ENCODE measurements at places on chromosomes 5 and 9.

GRCh38 chr5:157491471-157491995, 31.5 kb downstream of the NIPAL4 start:
- no peak for DNase-seq

- DNase-seq, result no peak
Observed at GRCh38 chr9:112764837-112765236, 14.3 kb downstream of the SNX30 start.

GRCh38 chr5:11853796-11854195, 50.5 kb downstream of the CTNND2 start:
- no peak for DNase-seq

- no peak for DNase-seq
Observed at GRCh38 chr9:128774804-128775203, 3.1 kb upstream of the ZER1 start.

DNA sequence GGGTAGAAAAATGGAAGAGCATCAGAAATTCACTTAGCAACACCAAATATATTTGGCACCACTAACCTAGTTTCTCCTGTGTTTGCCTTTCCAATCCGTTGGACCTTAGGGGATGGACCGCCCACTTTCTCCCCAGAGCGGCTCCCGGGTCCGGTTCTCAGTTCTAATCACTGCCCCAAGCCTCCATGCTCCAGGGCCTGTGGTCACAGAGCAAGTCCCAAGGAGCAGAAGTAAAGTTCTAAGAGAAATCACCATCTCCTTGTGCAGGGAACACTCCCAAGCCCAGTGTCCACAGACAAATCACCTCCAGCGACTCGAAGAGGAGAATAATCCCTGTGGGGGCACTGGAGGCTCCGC, 728 bp upstream of the SLC1A1 start:
- DNase-seq, result no peak

- DNase-seq, result no peak
Observed at GRCh38 chr5:120518581-120518980, 54.5 kb downstream of the PRR16 start.

DNA sequence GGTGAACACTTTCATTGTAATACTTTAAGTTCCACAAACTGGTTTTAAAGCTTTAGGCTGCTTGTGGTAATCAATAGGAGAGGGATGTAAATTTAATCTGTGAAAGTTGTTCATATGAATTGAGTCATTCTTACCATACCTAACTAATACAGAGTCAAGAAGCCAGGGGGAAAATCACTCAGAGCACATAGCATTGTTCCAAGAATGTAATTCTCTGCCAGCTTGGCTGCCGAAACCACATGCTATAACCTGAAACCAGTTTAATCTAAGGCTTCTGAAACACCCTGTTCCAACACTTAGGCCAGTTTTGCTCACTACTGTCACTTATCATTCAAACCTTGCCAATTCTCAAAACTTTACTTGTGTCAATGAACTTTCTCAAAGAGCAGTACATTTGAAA, 528.8 kb upstream of the GRAMD2B start:
- no peak for DNase-seq

GRCh38 chr5:170368586-170368985, 20.6 kb downstream of the KCNMB1 start:
- no peak for DNase-seq

- DNase-seq, result no peak
Observed at GRCh38 chr5:124648902-124649467, 97.5 kb downstream of the ZNF608 start.

DNA sequence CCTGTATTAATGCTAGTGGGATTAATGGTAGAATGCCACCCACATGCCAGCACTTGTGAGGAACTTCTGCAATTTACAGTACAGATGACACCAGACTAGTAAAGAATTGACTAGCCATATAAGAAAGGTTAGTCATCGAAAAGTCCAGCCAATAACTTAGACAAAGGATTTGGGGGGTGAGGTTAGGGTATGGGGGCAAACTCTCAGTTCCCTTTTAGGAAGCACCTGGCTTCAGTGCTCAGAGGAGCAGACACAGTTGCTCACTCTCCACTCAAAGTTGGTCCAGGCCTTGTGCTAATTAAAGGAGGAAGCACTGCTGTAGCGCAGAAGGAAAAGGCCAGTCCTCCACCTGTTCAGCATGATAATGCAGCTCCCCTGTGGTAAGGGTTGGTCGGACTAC, 25.2 kb downstream of the TGFBR1 start:
- no peak for DNase-seq

DNA sequence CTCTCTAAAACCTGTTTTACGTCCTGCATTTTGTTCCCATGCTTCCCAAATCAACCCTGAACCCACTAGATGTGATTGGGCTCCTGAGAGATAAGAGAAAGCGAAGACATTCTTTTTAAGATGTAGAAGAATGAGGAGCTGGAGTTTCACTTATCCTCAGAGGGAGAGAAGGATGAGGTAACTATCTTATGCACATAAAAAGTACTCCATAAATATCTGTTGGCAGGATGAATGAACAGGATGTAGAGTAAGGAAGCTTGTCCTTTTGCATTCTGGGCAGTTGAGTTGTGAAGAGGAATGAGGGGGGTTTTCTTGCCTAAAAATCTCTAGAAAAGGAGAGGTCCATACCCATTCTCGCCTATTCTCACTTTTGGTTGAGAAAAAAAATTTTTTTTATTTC, 163.2 kb downstream of the UNC13B start:
- DNase-seq, result no peak

GRCh38 chr9:95127249-95128176, 190.0 kb downstream of the FANCC start:
- DNase-seq, result no peak

DNA sequence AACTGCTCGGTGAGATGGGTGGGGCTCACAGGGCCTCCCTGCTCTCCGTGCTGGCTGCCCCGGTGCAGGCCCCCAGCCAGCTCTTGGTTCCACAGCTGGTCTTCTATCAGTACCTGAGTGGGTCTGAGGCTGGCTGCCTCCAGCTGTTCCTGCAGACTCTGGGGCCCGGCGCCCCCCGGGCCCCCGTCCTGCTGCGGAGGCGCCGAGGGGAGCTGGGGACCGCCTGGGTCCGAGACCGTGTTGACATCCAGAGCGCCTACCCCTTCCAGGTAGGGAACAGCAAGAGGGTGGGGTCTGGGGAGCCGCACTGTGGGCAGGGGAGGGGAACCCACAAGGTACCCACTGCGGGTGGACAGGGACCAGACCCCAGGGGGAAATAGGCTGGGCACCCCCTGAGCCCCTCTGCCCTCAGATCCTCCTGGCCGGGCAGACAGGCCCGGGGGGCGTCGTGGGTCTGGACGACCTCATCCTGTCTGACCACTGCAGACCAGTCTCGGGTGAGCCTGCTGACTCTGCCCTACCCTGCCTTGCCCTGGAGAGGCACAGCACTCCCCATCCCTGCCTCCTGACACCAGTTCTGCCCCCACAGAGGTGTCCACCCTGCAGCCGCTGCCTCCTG, 2.8 kb downstream of the MAMDC4 start:
- no peak for DNase-seq

DNA sequence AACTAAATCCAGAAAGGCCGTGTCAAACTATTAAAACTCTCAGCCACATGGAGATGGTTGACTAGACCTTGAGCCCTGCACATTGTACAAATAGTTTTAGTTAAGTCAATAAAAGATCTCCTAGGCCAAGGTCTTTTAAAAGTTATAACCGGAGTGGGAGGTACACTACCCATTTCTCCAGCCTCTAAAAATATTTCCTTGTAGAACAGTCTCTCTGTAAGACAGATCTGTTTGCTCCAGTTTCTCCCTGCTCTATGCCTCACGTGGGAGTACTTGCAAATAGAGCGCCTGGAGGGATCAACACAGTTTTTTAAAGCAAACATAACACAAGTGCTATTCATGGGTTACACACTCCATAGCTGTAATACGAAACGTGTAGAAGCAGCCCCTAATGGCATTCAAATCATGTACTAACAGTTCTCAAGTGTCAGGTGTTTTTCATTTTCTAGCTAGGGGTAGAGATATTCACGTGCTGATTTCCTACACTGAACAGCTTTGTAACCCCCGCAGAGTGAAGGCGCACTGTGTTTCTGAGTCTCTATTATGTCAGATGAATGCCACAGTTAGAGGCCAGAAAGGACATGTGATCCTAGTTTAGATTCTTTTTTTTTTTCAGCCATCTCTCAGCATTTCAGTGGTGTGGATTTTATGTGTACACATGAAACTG, 703.4 kb upstream of the GRAMD2B start:
- DNase-seq, result no peak

DNA sequence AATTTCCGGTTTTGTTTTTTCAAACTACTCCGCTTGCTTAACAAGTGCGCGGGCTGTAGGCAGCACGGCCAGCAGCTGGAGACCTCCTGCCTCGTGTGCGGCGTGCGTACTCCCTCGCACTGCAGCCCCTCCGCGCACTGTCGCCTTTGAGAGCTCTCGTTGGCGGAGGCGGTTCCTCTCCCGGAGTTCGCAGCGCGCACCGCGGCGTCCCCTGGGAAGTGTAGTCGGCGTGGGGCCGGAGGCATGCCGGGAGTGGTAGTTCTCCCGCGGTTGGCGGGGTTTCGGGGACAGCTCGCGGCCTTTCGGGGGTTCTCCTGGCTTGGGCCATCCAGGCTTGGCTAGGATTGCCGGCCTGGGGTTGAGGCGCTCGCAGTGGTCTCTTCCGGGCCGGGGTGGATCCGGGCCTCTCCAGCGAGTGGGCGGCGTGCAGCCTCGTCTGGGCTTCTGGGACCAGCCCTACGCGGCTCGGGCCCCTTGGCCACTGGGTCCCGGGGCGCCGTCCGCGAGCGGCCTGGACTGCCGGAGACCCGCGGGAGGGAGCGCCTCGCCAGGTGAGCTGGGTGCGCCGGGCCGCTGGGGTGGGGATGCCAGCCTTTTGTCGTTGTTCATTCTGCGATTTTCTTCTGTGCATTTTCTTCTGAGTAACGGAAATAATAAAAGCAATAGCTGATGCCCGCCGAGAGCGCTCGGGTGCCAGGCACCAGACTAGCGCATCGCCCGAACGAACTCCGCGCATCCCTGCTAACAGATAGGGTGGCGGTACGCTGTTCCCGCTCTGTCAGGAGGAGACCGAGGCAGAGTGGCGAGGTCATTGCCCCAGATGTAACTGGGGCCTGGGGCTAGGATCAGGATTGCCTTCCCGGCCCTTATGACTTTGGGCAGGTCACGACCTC, at the start of gene ZNF354C:
TSS of gene ZNF354C (plus strand) at position 258 of the 893 bp plus-strand sequence. CDS start 1,696 bp downstream, outside the sequence.
- no peak for DNase-seq

GRCh38 chr9:74496819-74497747, at the start of gene RORB:
Gene RORB (plus strand): TSS chr9:74497335. CDS start chr9:74497977, 642 bp downstream.
- no peak for DNase-seq

GRCh38 chr9:36842560-36843530, 191.2 kb downstream of the PAX5 start:
- no peak for DNase-seq

All from CMK (cell line).